Upper lobe of left lung (tissue), 6 donors: ENCODE measurements at places on chromosomes 1 and 21. TPM values are rescaled to one million over a fixed set of nuclear protein-coding genes. Genes with fewer than 3 reads are reported as not detected.

B3GALT5 gene
- 0.71 TPM for total RNA-seq

DCST2 gene
- 2.1 TPM for total RNA-seq

FCAMR gene
- not detected for total RNA-seq

KDM5B gene
- 45.9 TPM for total RNA-seq

OR6K2 gene
- total RNA-seq: not detected

GRCh38 chr1:218848009-218848408 lies 325.7 kb upstream of the LYPLAL1 start:
- no peak for DNase-seq

DNA sequence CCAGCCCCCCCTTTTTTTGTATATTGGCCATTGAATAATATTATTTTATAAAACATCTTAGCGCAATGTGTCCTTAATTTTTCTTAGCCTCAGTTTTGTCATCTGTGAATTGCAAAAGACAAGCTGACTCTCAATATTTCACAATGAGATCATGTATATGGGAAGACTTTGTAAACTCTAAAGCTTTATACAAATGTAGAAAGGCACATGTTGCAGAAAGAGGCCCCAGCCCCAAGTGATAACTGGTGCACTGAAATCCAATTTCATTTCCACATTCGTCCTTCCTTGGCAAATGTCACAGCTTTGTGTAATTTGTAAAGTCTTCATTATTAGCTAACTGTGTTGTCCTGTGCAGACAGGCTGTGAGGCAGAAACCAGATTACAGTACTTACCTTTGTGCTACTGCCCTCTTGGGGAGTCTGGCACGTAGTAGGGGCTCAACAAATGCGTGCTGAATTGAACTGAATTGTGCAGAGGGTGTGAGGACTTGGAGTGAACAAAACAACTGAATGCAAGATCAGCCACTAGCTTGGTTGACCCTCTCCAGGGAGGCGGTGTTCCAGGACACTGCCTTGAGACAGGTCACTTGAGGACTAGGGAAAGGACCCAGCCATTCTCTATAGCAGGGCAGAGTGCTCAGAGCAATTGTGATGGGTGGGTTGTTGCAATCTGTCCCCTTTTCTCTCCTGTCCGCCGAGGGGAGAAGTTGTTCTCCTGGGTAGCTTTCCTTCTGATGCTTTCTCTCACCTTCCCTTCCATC lies 74.6 kb downstream of the LMO4 start:
- DNase-seq: no peak

- no peak for DNase-seq
These were observed 3.0 kb upstream of the SESN2 start for GRCh38 chr1:28256197-28256827.

DNA sequence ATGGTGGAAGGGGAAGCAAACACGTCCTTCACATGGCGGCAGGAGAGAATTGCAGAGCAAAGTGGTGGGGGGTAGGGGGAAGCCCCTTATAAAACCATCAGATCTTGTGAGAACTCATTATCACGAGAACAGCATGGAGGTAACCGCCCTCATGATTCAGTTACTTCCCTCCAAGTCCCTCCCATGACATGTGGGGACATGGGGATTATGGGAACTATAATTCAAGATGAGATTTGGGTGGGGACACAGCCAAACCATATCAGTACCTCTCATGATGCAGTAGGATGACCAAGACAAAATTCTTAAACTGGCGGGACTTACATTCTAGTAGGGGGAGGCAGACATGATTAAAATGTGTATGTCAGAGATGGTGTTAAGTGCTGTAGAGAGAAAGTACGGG lies 38.8 kb downstream of the WNT4 start:
- DNase-seq: no peak

DNA sequence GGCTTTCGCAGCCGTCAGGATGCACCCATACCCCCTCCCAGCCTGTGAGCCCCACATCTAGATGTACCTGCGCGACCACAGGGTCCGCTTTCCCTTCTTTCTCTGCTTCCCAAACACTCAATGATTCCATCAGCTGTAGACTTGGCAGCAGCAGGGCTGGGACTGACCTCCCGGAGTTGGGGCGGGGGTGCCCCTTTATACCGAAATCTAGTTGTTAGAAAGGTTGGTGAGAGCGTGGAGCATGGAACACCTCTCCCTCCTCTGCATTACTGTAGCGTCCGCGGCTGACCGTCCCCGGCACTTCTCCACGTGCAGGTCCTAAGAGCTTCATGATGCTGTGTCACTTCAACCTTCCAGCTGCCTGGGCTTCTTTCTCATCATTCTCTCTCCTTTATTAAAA lies 21.1 kb upstream of the ACTRT2 start:
- no peak for DNase-seq

DNA sequence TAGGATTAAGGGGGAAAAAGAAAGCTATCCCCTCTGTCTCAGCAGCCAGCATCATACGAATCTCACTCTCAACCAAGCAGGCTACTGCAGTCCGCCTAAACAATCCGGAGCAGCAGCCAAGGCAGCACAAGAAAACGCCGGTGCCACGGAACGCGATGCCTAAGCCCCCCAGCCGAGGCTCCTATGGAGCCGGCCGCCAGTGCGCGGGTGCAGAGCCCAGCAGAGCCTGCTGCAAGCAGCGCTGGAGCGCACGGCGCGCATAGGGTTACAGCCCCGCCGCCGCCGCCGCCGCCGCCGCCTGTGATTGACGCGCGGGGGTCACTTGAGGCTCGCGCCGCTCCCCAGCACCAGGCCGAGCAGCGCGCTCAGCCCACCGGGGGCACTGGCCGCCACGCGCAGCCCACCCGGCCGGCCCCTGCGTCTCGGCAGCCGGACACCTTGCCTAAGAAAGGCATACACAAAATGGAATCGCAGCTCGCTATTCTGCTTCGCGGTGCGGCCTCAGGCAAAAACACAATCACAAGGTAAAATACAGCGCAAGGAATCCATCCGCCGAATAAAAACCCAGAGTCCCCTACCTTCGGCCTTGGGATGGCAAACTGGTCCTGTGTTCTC lies 780 bp downstream of the HIVEP3 start:
- peak; percentile 50 for DNase-seq

- DNase-seq: no peak
These were observed 1082.4 kb upstream of the B3GALT2 start for GRCh38 chr1:194268839-194269238.

- DNase-seq: no peak
These were observed 39.2 kb upstream of the RUNX1 start for GRCh38 chr21:35088319-35088771.

- no peak for DNase-seq
These were observed 58.1 kb downstream of the KIAA0040 start for GRCh38 chr1:175134500-175134899.

DNA sequence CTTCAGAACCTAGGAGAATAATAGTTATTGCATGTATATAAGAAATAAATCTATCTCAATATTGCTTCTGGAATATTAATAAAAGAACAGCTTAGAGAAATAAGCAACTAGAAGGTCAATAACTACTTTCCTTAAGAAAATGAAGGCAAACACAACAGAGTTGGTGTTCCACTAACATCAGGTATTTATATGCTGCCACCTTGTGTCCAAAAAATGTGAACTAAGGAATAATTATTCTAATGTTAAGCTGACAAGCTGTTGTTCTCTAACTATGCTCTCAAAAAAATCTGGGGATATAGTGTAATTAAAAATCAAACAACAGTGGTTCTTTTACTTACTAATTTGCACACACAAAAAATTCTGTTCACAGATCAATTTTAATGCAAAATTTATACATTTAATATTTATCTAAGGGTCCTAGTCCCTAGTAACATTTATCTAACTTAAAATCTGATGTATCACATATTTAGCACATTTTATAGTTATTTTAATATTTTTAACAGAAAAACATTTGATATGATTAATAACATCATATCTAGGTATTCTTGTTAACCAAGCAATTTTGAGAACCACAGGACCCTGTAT lies 39.6 kb downstream of the UCHL5 start:
- DNase-seq: no peak

DNA sequence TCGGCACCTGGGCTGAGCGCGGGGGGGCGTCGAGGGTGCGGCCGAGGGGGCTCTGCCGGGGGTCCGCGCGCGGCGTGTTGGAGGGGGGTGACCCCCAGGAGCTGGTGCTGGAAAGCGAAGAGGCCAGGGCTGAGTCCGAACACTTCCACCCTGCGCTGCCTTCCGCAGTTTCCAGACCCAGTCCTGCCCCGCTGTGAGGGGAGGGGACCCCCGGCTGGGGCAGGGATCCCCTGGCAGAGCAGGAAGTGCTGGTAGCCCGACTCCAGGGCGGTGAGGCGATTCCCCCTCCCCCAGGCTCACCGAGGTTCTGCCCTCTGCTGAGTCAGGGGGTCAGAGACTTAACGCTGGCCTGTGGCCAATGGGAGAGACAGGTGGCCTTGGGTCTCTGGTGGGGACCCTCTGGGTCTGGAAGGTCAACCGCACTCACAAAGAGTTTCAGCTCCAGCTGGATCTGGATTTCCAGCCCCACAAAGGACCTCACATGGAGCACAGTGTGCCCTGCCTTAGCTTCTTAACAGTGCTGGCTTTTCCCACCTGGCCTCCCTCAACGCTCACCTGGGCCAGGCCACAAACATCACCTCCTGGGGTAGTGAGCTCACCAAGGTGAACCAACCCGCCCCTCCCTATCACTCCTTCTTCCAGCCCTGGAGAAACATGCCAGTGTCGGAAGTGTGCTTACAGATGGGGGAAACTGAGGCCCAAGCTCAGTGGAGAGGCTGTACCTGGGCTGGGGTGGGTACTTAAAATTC lies 39.8 kb upstream of the SYNC start:
- no peak for DNase-seq

GRCh38 chr1:226132728-226133503 lies 53.6 kb downstream of the ACBD3 start:
- DNase-seq: peak; percentile 66

GRCh38 chr1:60903591-60903990 lies 178.8 kb upstream of the NFIA start:
- DNase-seq: peak; percentile 59

DNA sequence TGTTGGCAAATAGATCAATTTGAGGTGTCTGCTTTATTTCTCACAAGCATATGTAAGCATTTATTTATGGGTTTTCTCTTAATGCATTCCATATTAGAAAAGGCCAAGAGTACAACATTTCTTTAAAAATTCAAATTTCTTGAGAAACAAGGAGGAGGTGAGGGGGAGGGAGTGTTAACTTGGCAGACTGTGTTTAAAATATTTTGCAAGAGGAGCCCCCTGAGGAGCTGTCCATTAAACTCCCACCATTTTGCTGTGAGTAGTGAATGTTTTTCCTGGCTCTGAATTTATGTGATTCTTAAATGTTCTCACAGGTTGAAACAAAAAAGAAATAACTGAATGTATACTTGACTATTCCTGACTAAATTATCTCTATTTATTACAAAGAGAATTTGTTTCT lies 363.8 kb downstream of the PTPRC start:
- no peak for DNase-seq

DNA sequence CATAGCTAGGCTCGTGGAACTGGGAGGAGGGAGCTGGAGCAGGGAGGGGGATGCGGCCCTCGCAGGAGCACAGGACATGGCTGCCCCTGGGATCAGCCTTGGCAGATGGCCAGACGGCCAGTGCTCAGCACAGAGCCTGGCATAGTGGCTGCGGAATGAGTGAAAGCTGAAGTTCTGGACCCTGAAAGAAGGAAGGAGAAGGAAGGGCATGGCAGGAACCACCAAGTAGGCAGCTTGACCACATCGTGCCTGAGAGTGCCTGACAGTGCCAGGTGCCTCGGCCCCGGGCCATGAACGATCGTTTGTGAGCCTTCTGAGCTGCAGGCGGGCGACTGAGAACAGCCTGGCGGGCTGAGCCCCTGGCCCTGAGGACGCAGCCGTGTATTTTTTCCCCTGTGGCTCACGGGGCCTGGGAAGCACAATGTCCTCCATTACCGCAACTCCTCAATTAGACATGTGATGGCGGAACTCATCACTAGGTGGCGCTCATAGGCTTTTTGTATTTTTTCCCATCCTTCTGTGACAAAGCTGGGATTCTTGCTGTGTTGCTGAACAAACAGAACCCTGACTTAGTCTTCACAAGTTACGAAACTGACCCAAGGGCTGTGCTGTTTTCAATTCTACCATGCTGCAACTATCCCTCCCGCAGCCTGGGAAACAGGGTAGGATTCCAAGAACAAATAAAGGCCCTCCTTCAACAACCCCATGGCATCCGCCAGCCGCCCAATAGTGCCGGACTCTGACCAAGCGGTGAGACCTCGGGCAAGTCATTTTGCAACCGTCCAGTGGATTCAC lies 29.9 kb upstream of the TMEM61 start:
- peak; percentile 74 for DNase-seq

DNA sequence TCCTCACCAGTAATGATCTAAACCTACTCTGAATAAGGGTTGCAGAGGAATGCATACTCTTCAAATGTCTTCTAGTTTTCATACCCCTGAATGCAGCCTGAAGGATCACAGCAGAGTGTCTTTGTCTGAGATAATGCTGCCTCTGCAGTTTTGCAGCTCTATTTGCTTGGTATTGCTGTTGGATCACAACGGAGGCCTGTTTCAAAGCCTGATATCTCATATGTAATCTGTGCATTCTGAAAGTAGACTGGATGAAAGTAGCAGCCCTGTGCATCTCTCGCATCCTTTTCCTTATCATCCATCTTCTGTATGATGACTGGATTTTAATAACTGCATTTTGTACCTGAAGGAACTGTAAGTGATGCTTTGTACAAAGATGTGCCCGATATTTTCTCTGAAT lies 34.9 kb upstream of the F13B start:
- DNase-seq: no peak

GRCh38 chr1:65022216-65022615 lies 55.9 kb upstream of the JAK1 start:
- DNase-seq: no peak

DNA sequence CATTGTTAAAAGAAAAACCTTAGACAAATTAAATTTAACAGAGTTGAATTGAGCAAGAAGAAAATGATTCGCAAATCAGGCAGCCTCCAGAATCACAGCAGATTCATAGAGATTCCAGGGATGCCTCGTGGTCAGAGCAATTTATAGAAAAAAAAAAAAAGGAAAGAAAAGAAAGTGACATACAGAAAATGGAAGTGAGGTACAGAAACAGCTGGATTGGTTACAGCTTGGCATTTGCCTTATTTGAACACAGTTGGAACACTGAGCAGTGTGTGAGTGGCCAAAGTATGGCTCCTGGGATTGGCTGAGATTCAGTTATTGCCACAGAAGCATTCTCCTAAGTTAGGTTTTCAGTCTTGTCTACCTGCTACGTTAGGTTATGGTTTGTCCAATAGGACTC lies 9.1 kb upstream of the C21orf91 start:
- no peak for DNase-seq

DNA sequence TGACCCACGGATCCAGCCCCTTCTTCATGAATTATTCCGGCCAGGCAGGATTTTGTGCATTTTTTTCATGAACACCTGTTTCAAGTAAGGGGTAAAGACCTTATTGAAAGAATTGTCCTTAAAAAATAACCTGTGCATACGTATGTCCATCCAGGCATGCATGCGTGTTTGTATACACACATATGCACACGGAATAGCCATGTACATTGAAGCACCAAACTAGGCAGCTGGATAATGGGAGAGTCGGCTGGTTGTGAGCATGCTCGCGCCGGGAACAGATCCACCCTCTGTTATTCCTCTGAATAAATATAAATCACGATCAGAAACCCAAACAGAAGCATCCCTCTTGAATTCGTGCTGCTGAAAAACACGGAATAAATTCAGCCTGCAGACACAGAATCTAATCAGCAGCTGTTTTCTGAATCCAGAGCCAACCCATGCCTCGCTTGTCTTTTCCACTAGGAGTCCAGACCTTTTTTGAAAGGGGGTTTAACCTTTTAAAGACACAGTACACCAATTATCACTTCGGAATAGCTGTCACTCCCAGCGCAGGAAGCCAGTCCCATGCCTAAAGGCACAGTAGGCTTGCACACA lies at the start of gene HIVEP3:
HIVEP3 (minus strand) TSS at position 473 of the 594 bp plus-strand sequence.
- DNase-seq: no peak

- no peak for DNase-seq
These were observed 651.0 kb downstream of the SMYD3 start for GRCh38 chr1:245855846-245856730.
